ENCODE measurements at places on chromosomes 1 and 21.

GRCh38 chr1:18668750-18669404 lies 38.2 kb downstream of the PAX7 start:
- DNase-seq, result no peak

DNA sequence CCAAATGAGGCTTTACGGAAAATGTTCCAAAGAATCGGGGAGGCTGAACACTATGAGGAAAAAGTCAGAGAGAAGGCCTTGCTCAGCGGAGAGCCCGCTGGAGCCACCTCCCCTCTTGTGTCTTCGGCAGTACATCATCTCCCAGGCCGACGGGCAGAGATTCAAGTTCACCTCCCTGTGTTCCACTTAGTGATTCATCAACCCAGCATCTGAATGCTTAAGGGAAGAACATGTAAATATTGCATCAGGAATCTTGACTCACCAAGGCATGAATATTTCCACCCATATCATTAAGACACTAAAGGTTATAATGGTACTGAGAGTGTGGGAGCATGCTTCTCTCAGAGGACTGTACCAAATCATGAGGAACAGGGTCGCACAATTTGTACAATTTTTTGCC lies 172.5 kb downstream of the ST6GALNAC5 start:
- no peak for DNase-seq

- peak; percentile 30 for DNase-seq
These were observed 16.0 kb downstream of the ENO1 start for GRCh38 chr1:8862528-8862927.

- DNase-seq, result no peak
These were observed 27.2 kb downstream of the TCEANC2 start for GRCh38 chr1:54080598-54081049.

GRCh38 chr21:31447505-31447904 lies 103.4 kb upstream of the TIAM1 start:
- DNase-seq, result no peak

Measured in effector CD4-positive, alpha-beta T cell (primary cell).